Sciatic nerve (tissue), 2 donors: ENCODE measurements at places on chromosomes 7 and 10.

GRCh38 chr7:99409192-99409572, 413 bp downstream of the BUD31 start:
- DNase-seq, result no peak

- peak; percentile 88 for DNase-seq
Observed at GRCh38 chr10:102678842-102679289, 34.6 kb downstream of the TRIM8 start.

DNA sequence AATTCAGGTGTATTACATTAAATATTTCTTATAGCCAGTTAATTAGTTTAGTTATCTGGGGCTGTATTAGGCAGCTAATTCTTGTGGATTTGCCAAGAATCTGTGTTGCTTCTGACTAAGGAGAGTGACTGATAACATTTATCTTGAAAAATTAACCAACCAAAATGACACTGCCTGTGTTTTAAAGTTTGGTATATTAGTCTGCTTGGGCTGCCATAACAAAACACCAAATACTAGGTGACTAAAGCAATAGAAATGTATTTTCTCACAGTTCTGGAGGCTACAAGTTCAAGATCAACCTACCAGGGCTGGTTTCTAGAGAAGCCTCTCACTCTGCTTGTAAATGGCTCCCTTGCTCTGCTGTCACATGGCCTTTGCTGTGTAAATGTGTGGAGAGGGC, 12.9 kb downstream of the EXOC4 start:
- no peak for DNase-seq

GRCh38 chr7:4070214-4070613, 611.9 kb upstream of the FOXK1 start:
- no peak for DNase-seq

GRCh38 chr7:151195616-151196450, 8.8 kb upstream of the ASB10 start:
- DNase-seq, result no peak

- no peak for DNase-seq
Observed at GRCh38 chr10:14293526-14293925, 37.2 kb downstream of the FRMD4A start.

DNA sequence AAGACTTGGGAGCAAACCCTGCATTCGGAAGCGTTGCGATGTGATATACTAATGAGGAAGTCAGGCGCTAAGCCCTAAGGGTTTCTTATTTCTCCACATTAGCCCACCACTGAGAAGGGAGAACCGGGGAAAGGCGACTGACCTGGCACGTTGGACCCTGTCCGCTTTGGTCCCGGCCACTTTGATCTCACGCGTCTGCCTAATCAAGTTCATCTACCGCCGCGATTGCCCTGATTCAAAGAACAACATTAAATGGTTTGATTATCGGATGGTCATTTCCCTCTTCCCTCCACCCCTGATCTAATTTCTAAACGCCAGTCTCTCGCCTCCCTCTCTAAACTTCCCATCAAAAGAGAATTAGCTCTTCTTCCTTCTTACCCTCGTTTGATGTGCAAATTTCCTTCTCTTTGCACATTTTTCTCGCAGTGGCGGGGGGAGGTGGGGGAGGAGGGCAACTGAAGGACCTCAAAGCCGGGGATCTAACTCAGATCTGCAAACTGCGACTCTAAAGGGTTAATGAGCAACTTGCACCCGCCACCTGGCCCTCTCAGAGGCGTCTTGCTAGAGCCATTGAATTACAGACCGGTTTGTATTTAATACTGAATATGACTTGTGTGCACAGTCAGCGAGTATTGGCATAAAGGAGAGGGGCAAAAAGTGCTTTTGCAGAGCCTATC, 687 bp upstream of the DKK1 start:
- no peak for DNase-seq

DNA sequence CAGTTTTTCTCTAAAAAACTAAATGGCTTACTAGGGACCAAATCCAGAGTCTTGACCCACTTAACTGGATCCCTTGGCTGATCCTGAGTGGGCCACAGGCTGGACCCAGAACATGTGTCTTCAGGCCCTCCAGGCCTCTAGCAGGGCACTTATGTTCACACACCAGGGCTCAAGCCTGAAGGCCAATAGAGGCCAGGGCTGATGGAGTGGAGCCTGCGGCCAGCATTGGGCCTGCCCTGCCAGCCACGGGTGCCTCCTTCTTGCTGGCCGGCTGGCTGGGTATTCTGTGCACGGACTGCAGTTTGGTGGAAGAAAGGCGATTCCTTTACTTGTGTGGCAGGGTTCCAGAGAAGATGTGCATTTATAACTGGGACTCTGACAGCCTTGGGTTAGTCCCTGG, 103.0 kb upstream of the ZNF32 start:
- no peak for DNase-seq

DNA sequence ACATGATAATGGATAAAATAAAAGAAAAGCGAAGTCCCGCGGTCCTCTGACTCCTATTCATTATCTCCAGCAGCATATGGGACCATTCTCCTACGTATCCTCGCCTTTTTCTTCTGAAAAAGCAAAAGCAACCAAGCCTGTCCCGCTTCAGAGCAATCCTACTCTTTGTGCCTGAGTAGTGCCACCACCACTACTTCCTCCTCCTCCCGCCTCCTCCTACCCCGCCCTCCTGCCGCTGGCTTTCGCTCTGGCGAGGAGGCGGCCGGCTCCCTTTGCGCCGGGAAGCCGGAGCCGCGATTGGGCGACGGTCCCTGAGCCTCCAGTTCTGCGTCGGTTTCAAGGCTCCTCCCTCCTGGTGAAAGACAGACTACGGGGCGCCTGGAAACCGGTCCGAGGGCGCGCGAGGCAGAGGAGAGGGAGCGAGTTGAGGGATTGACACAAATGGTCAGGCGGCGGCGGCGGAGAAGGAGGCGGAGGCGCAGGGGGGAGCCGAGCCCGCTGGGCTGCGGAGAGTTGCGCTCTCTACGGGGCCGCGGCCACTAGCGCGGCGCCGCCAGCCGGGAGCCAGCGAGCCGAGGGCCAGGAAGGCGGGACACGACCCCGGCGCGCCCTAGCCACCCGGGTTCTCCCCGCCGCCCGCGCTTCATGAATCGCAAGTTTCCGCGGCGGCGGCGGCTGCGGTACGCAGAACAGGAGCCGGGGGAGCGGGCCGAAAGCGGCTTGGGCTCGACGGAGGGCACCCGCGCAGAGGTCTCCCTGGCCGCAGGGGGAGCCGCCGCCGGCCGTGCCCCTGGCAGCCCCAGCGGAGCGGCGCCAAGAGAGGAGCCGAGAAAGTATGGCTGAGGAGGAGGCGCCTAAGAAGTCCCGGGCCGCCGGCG, at the start of gene FZD1:
Gene FZD1, plus strand, starts transcription at position 388 of the 878 bp plus-strand sequence. Its CDS starts 448 bp downstream, at position 836.
- DNase-seq, result peak; percentile 97

DNA sequence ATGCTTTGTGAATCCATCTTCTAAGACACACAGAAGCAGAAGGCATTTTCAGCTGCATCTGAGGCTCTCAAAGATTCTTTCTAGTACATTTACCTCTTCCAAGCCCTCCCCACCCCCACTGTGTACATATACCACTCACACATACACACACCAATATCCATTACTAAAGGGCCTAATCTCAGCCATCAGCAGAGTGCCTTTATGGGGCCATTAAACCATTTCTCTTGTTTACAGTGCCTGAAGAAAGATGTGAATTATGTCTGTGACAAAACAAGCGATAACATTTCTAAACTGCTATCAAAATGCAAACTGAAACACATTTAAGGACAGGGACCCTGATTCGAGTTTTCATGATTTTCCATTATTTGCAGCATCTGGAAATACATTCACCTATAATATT, 40.0 kb downstream of the ETV1 start:
- DNase-seq, result no peak

GRCh38 chr10:88336334-88336733, 246.8 kb downstream of the RNLS start:
- DNase-seq, result no peak

GRCh38 chr10:78203915-78204818, 170.5 kb downstream of the RPS24 start:
- no peak for DNase-seq

DNA sequence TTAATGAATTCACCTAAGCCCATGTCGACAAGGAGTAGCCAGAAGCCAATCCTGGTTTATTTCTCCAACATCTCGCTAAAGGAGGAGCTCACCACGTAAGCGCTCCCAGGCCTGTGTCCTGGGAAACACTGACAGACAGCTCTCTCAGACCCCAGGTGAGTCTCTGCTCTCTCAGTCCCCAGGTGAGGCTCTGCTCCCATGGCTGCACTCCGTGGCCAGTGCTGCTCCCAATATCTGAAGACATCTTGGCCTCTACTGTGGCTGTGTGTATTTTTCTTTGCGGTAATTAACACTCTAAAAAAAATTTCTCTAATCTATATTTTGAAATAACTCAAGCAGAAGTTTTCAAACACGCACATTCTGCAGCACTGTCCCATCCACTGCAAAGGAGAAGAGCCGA, 564.5 kb downstream of the PTPRN2 start:
- DNase-seq, result peak; percentile 13

DNA sequence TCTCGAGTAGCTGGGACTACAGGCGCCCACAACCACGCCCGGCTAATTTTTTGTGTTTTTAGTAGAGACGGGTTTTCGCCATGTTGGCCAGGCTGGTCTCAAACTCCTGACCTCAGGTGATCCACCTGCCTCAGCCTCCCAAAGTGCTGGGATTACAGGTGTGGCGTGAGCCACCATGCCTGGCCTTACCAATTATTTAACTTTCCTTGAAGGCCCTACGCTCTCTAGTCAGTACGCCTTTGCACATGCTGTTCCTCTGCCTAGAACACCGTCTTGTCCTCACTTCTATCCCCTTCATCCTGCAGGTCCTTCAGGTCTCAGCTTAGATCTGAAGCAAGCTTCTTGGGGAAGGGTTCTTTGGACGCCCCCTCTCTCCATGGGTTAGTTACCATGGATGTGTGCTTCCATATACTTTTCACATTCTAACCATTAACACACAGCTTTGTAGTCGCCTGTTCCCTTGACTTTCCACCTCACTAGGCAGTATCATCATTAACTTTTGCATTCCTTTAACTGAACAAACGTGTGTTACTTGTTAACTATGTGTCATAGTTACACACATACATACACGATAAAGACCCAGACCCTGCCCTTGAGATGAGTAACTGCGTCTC, 592 bp upstream of the ATP6V1F start:
- no peak for DNase-seq

DNA sequence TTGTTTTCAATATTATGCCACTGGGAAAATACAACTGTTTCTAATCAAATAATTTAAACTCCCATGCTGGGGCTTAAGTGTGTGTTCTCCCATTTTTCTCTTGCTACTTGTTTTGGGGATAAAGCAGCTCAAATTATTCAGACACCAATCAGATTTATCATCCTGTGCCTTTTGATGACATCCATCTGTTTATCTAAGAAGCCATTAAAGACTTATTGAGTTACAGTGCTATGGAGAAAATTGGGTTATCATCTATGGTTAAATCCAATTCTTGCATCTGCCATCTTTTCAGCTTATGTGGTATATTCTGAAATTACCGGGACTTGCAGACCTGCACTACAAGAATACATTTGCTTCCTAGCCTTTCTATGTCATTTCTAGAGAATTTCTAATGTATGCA, 401.2 kb downstream of the GFRA1 start:
- DNase-seq, result no peak

DNA sequence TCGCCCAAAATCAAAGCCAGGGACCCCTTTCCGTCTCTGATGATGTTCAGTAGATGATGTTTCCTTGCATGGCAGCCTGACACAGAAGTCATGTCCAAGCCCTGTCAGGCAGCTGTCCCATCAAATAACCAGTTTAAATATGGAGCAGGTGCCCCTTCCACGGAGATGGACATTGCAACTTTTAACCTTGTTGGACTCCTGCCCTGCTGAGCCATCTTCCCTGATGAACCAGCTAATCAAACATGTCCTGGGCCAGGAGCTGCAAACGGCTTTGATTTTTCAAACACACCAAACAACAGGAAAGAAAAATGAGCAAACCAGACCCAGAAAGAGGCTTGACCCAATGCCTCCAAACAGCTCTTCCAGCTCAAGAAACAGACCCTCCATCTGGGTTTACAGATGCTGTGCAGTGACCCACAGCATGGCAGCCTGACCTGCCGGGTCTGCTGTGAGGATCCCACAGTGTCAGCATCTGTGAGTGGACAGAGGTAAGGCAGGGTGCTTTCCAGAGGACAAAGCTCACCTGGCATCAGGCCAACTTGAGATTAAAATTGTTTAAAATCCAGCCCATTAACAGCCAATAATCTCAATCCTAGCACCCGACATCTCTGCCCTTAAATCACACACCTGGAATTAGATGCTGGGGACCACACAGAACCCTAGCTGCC, 372.6 kb downstream of the GRID1 start:
- DNase-seq, result no peak

- DNase-seq, result no peak
Observed at GRCh38 chr10:48496831-48497779, 107.8 kb downstream of the ARHGAP22 start.

GRCh38 chr10:75525067-75525466, 93.6 kb downstream of the LRMDA start:
- no peak for DNase-seq

GRCh38 chr10:25522946-25523608, 348.3 kb downstream of the GPR158 start:
- no peak for DNase-seq

GRCh38 chr10:132164761-132165278, 21.9 kb upstream of the DPYSL4 start:
- DNase-seq, result no peak

DNA sequence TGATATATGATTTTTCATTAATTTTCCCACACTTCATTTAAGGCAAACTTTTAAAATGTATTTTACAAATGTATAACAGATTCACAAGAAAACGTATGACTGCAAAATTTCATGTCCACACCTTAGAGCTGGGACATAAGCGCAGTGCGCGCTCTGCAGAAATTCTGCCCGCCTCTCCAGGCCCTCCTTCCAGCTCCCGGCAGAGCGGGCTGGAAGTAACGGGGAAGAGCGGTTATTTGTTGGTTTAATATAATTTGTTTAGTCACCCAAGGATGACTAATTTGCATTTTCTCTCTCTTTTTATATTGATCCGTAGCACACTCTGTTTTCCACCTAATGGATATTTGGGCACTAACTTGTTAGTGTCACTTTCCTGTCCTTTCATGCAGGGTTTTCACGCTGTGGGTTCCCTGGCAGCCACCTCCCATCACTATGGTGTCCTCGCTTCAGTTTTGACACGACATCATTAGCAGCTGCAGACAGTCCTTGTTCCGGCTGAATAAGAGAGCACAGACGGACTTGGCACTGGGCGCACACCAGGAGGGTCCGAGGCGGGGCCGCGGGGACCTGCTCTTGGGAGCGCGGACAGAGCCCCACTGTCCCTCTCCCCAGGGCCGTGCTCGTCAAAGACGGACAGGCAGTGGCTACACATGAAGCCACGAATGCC, 129.2 kb upstream of the SEC61G start:
- DNase-seq, result no peak

GRCh38 chr10:18619016-18619415, 32.4 kb downstream of the NSUN6 start:
- no peak for DNase-seq
